ENCODE measurements at places on chromosomes 13 and 19.

DNA sequence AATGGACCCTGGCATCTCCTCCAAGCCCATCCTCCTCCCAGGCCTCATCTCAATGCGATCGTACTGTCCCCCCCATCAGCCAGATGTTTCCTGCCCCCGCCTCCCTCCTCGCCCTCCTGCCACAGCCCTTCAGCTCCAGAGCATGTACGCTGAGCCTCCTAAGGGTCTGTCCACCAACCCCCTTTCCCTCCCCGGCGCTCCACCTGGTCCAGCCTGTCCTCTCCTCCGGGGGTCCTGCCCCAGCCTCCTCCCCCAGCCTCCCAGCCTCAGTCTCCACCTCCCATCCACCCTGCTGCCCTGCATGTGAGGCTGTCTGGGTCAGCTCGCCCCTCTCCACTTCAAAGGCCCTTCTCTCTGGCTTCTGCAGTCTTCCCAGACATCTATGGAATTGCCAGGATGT lies 4.5 kb downstream of the SIRT2 start:
- DNase-seq, result no peak

GRCh38 chr13:111531505-111531904 lies 211.1 kb downstream of the TEX29 start:
- DNase-seq, result peak; percentile 46

DNA sequence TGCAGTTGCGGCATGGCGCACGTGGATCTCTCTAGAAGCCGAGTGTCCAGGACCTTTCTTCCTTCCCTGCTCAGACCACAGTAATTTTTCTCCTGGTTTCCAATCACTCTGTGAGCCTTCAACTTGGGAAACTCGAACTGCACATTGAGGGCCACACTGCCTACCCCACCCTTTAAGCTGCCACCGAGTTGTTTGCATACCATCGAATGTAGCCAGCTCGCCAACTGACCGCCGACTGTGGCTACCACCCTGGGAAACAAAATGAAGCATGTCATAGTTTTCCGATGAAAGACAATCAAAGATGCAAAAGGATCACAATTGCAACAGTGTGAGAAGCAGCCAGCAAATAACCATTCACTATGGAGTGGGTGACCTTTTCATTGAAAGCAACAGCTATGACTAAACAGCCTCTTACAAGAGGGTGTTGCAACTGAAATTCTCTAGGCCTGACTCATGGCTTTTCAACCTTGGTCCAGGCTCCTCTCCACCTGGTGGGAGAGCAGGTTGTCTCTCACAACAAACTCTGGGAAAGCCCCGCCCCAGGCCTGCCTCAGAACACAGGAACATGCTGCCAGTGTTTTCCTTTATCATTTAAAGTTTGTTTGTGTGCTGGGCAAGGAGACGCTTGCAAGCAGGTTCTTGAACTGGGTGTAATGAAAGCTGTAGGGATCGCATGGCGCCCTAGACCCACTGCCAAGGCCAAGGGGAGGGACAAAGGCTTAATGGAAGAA lies 141.7 kb upstream of the SERP2 start:
- DNase-seq, result no peak

DNA sequence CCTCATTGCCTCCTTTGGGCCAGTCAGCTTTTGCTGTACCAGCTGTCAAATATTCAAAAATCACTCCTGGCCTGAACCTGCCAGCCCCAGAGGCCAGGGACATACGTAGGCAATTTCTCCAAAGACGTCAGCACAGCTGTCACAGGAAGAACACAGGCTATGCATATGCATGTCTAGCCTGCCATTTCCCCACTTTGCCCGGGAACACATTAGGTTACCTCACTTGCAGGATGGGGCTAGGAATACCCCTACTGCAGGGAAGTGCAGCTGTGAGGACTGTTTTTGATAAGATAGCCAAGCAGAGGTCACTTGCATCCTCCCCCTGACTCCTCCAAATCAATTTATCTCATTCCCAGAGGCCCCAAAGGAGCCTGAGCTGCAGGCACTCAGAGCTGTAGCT lies 2.8 kb downstream of the ZNF667 start:
- no peak for DNase-seq

DNA sequence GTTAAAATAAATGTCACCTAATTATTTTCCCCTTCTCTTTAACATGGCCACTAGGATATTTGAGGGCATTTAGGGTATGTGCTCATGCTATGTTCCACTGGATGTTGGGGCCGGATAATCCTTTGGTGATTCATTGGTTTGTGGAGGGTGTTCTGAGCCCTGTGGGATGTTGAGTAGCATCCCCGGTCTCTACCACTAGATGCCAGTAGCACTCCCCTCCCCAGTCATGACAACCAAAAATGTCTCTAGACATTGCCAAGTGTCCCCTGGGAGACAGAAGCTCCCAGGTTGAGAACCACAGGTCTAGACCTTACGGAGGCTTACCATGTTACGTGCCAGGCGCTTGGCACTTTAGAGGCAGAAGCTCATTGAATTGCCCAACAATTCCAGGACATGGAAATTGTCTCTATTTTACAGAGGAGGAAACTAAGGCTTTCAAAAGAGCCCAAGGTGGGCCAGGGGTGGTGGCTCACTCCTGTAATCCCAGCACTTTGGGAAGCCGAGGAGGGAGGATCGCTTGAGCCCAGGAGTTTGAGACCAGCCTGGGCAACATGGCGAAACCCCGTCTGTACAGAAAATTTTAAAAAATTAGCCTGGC lies 14.1 kb downstream of the SHANK1 start:
- no peak for DNase-seq

- peak; percentile 55 for DNase-seq
Measured at GRCh38 chr13:60329221-60329923, 67.6 kb upstream of the TDRD3 start.

DNA sequence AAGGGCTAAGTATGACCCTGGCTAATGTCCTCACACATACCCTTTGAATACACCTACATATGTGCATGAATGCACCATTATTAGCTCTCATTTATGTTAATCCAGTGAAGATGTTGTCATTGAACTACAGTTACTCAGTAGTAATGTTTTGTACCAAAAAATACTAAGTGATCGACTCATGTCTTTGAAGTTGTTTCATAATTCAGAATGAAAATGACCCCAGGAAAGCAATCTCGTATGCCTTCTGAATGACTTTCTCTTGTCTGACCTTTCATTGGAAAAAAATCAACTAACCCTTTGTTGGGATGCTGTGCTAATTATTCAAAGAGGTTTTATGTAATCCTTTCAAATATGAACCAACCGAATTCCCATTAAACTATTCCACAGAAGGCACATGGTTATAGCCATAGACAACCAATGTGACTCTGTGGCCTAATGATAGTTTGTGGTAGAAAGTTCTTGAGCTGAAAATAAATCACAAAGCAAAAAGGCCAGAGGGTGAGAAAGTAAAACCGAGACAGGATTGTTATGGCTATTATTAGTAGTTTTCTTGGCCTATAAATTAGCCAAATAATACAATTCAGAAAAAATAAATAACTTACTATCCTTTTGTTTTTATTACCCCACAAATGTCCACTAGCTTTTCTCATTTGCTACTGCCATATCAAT lies 86.8 kb upstream of the STARD13 start:
- DNase-seq, result no peak

GRCh38 chr19:4403005-4403761 lies 743 bp downstream of the CHAF1A start:
- DNase-seq, result no peak

- no peak for DNase-seq
Measured at GRCh38 chr13:67184247-67184646, 45.9 kb downstream of the PCDH9 start.

DNA sequence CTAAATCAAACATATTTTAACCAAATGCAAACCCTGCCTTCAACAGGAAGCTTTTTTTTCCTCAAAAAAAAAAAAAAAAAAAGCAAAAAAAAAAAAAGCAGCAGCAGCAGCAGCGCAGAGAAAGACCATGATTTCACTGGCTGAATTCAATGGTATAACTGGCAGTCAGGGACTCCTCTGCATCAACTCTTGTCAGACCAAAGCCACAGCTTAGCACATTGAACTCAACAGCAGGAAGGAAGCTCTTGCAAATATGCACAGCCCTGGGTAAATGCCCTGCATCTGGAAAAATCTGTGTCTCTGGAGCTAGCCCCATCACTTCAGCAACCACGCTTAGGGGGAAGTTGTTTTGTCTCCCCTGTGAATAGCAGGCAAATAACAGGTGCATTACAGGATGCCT lies 17.6 kb upstream of the DHRS12 start:
- no peak for DNase-seq

DNA sequence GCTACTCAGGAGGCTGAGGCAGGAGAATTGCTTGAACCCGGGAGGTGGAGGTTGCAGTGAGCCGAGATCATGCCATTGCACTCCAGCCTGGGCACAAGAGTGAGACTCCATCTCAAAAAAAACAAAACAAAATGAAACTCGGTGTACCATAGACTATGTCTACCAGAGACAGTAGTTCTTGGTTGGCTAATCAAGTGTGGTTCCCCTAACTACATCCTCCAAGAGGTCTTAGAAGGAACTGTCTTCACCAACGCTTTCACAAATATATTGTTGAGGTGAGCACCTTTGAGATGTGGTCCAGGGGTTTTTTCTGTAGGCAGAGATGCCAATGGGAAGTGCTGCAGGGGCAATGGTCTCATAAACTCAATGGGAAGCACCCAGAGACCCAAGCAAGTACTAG lies 48.0 kb downstream of the RFC3 start:
- no peak for DNase-seq

DNA sequence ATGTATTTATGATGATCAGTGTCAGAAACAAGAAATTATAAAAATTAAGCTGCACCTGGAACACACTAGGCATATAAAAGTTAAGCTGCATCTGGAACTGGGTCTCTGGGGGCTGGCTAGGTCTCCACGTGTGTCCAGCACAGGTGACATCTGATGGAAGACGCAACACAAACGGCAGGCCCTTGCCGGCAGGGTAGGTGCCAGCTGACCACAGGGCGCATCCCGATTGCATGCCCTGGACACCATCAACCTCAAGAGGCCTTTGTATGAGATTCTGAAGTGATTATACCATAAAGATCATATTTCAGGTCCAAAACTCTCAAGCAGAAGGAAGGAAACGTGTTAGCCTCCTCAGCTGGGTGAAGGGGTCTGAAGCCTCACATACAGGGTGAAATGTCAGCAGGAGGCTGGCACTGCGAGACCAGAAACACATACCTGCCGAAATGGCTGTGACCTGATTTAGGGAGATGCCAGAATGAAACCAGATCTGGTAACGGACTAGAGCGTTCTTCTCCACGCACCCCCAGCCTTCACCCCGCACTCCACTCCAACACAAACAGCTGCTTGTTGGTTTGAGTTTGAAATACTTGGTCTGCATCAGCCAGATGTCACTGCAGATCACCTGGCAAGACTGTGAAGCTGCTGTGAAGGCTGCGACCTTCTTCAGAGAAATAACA lies 37.3 kb downstream of the COL4A1 start:
- DNase-seq, result no peak

DNA sequence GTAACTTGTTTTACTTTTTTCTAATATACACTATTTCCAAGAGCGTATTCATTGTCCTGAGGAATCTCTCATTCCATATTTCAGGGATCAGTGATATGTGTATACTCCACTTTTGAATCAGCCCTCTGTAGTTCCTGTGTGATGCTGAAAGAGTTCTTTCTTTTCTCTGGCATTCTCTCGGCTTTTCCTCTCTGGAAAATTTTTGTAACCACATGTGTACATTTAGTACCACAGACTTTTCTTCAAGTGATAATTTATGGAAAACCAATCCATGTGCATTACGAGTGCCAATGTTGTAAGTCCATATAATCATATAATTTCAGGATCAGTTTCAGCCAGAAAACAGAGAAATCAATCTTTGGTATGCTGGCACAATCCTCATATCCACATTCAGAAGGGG lies 102.2 kb upstream of the MBNL2 start:
- no peak for DNase-seq

GRCh38 chr19:2634228-2634951 lies 68.1 kb downstream of the GNG7 start:
- no peak for DNase-seq

GRCh38 chr19:56778351-56778750 lies 62.2 kb downstream of the PEG3 start:
- DNase-seq, result no peak

GRCh38 chr13:111115965-111116521 lies 933 bp downstream of the ARHGEF7 start:
- DNase-seq, result no peak

DNA sequence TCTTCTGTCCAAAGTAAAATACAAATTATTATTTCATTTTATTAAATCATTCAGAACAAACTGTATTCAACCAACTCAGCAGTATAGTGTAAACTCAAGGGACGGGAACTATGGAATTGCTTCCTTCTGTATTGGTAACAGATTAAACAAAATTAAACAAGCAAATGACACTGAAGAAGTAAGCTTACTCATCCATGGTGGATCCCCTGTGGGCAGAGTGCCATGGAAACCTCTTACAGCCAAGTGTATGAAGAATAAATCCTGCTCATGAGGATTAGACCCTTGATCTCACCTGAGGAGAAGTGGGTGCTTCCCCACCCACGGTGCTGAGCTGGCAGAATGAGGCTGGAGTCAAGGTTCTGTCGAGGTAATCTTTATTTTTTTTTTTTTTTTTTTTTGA lies 18.0 kb upstream of the RFXAP start:
- no peak for DNase-seq

DNA sequence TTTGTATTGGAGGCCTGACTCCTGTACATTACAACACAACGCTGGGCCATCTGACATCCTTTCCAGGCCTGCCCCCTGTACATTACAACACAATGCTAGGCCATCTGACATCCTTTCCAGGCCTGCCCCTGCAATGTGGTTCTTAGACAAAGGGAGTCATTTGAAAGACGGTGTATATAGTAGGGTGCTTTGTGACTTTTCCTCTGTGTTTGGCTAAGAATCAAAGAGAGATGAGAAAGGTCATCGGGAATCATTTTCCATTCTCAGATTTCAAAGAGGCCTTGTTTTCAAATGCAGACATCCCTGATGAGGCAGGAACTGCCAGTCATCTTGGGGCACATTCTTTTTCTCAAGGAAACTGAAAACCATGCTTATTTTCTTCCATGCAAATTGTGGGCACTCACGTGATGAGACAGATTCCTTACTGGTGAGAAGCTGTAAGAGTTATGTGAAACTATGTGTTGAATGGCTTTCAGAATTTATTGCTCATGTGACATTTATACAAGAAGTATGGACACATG lies 551.6 kb downstream of the MYO16 start:
- no peak for DNase-seq

- no peak for DNase-seq
Measured at GRCh38 chr19:30420881-30421280, 48.7 kb downstream of the ZNF536 start.

DNA sequence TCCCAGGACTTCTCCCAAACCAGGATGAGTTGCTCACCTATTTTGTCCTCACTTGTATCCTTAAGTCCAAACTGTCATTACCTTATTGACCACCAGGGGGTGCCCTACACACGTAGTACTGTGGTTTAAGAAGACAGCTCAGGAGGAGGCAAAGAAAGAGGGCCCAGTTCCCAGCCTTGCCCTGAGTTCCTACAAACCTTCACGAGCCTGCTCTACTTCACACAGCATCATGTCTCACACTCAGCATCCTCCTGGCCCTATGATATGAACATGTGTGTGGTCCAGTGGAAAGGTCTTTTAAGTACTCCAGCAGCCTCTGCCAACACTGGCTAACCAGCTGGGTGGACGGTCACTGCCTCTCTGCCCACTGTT lies 8.1 kb upstream of the ZNF784 start:
- DNase-seq, result peak; percentile 81

Data from NCI-H1092 (cell line).